ENCODE measurements at places on chromosomes 5 and 9. TPM values are rescaled to one million over a fixed set of nuclear protein-coding genes. Genes with fewer than 3 reads are reported as not detected.

Gene PFN3
- total RNA-seq: not detected

Gene SLC25A2
- 0.58 TPM for total RNA-seq

Gene SPINK13
- not detected for total RNA-seq

GRCh38 chr9:98986866-98987651 is 43.4 kb downstream of the COL15A1 start:
- no peak for DNase-seq

DNA sequence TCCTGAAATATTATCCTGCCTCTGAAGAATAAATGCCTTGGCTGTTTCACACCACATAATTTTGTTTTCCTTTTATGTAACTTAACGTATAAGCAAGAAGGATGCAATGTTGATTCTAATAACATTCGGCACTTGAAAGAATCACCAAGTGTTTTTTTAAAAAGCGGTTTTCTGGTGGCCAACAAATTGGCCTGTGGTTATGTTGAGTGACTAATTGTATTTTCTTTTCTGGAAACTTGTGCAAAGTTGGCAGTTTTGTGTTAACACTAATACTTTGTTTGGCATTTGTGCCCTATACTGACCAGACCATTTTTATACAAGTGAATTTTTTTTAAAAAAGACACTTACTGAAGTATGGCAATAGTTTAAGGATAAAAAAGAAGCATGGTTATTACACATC is 452.7 kb downstream of the BNC2 start:
- DNase-seq: no peak

DNA sequence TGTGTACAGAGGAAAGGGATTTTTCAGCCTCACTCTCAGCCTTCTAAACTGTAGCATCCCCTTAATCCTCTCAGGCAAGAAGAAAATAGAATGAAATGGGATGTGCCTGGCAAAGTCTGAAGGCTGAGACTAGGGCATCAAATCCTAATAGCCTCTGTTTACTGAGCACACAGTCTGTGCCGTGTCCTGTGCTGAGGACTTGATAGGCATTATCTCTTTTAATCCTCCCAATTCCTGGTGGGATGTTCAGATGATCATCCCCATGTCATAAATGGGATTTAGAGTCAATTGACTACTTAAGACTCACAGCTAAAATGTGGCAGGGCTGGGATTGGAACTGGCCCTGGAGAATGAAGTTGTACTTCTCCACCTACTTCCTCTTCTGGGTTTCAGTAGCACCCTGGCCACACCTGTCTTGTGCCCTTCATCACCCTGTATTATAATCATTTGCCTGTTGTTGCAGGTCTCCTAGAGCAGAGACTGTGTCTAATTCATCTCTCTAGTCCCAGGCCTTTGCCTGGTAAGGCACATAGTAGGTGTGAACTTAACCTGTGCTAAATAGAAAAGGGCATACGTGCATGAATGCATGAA is 81.0 kb downstream of the WWC1 start:
- no peak for DNase-seq

GRCh38 chr5:124655921-124656511 is 90.4 kb downstream of the ZNF608 start:
- no peak for DNase-seq
